ENCODE measurements at places on chromosomes 1 and 21.

- DNase-seq, result peak; percentile 35
Measured at GRCh38 chr1:202237052-202237451, 43.5 kb downstream of the LGR6 start.

GRCh38 chr1:227889047-227889862 is 58.5 kb downstream of the WNT9A start:
- DNase-seq, result no peak

- DNase-seq, result no peak
Measured at GRCh38 chr1:147492207-147492606, 49.1 kb upstream of the BCL9 start.

GRCh38 chr1:107863342-107863741 is 101.6 kb downstream of the VAV3 start:
- no peak for DNase-seq

GRCh38 chr1:206663832-206664652 is 20.7 kb upstream of the MAPKAPK2 start:
- DNase-seq, result peak; percentile 54

Data from fibroblast of skin of back (primary cell).